Activated T-helper 1 cell treated with Interleukin-2 at 50 U/mL for 16 hours (primary cell): ENCODE measurements at places on chromosomes 12 and 14.

- no peak for DNase-seq
Observed at GRCh38 chr12:57460468-57460784, 841 bp downstream of the GLI1 start.

DNA sequence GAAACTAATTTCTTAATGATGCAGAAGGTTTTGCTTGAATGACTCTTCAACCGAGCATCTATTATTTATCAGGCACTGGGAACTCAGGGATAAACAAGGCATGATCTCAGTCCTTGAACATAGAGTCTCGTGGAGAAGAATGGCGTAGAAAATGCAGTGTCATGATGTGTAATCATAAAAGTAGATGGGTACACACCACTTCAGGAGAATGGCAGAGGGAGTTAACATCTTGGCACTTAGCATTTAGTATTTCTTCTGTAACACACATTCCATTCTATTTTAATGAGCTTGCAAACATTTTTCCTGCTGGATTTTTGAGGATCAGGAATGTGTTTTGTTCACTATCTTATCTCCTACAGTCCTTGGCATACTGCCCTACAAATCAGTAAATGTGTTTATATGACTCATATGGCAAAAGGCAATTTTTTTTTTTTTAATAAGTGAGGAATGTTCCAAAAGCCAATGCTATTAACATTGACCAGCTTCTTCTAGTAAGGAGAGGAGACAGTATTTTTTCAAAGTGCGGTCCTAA lies 3.8 kb downstream of the TXNRD1 start:
- no peak for DNase-seq

GRCh38 chr14:96205059-96205977 lies 679 bp downstream of the BDKRB2 start:
- no peak for DNase-seq

GRCh38 chr12:112848972-112849371 lies 57.4 kb downstream of the RPH3A start:
- DNase-seq: no peak

DNA sequence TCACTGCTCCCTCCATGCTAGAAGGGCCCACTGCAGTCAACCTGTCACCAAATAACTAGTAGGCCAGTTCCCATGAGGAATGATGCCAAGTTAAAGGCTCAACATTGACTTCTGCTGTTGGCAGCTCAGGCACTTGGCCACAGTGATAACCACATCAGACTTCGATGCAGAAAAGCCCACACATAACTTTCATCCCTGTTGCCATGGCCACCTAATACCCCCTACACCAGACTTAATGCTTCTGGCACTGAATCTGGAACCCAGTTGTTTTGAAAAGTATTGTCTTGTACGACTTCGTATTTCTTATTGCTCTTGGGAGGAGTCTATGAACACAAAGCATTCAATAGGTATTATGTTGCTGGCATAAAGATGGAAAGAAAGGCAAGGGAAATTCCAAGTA lies 44.3 kb upstream of the HELB start:
- no peak for DNase-seq

GRCh38 chr12:132765361-132765760 lies 3.7 kb upstream of the ANKLE2 start:
- DNase-seq: no peak

DNA sequence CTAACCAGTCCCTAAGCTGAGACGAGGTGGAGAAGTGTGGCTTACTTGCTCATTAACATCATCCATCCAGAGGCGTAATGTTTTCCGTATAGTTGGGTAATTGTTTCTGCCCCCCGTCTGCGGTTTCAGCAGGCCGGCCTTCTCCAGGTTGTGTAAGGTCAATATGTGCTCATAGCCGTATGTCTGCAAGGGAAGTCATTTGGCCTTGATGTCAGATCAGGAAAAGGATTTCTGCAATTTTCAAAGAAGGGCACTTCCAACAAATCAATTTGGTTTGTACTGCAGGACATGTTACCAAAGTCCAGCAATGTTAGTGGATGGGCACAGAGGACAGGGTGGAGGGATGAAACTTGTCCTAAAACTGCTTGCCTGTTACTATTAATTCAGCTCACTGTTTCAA lies 9.9 kb upstream of the DIABLO start:
- no peak for DNase-seq

- DNase-seq: no peak
Observed at GRCh38 chr12:97177481-97177880, 270.4 kb downstream of the NEDD1 start.

DNA sequence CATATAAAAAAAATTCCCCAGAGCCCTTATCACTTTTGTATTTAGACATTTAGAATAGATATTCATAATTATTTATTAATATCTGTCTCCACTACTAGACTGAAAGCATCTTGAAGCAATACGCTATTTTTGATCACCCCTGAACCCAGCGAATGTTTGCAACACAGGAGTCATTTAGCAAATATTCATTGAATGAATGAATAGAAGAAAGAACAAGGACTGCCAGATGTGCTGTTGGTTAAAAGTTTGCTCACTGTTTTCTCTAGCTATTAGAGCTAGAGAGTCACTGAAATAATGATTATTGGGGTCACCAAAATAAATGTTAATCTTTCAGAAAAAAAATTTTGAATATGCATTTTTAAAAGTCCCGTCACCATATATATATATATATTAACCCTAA lies 174.3 kb downstream of the ACSS3 start:
- DNase-seq: no peak

DNA sequence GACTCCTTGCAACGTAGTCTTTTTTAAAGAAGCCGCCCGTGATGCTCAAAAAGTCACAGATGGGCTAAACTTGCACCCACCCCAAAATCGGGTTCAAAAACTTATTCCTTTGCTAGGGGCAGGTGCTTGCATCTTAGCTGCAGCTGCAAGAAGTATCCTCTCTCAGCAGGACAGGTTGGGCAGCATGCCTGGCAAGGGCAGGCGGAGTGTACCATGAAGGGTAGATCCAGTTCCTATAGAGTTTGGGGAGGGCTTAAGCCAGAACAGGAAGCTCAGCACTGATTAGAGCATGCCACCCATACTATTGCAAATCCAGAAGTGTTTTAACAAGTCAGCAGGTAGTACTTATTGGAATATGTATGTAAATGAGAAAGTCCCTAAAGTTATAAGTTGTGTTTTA lies 48.7 kb downstream of the CPM start:
- DNase-seq: no peak

DNA sequence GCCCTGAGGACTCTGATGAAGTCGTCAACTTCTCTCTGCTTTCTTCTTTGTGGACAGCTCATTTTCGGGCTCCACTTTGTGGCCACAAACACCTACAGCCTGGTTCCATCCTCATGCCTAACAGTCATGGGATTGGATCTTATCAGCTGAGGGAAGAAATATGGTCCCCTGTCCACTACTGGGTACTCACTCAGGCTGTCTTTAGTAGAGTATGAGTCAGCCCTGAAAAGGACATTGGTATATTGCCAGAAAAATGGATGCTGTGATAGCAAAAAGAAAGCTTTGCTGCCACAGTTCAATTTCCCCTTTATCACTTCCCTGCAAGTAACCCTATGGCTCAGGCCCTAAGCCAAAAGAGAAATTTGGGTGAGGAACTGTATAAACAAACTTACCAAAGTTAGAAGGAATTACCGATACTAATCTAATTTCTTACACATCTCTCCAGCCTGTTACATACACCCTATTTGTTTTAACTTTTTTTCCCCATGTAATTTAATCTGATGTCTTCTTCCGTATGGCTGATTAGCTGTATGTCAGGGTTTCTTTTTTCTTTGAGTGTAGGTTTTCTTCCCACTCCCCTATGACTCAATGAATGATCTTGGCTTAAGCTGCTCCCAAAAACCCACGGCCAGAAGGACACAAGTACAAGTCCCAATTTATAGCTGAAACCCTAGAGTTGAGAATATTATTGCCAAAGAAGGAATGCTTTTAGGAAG lies 29.1 kb downstream of the MTHFD1 start:
- no peak for DNase-seq

DNA sequence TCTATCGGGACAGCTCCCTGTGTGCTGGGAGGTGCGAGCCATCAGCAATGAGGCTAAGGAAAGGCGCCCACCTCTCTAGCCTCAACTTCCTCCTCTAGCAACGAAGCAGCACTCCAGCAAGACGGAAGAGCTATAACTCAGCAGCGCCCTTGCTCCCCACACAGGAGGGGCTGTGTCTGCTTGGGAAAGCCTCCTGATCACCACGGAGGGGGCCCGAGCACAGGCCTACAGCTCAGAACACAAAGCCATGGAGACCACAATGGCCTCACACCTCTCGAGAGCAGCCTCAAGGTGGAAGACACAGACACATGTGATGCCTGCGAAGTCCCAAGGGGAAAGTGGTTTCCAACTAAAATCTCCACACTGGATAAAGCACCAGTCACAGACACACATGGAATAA lies 60.4 kb downstream of the CDC42BPB start:
- DNase-seq: no peak

DNA sequence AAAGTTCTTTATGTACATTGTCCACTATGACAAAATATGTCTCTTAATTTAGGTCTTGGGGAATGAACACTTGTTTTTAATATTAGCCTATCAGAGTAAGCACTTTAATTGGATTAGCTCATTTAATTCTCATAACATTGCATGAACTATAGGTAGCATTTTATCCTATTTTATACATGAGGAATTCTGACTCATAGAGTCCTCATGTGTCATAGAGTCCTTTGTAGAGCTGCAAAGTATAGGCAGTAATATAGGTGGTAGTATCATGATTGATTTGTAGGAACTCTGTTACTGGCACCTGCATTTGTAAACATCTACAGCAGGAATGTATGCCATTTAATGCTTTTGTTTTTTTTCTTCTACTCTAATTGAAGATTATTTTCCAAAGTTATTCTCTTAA lies 96.0 kb downstream of the GPHN start:
- no peak for DNase-seq

- DNase-seq: no peak
Observed at GRCh38 chr14:73757381-73757780, 43.2 kb upstream of the PNMA1 start.

GRCh38 chr14:63045612-63046320 lies 508 bp upstream of the KCNH5 start:
- DNase-seq: no peak

- no peak for DNase-seq
Observed at GRCh38 chr12:95085612-95086011, 12.2 kb upstream of the NR2C1 start.

DNA sequence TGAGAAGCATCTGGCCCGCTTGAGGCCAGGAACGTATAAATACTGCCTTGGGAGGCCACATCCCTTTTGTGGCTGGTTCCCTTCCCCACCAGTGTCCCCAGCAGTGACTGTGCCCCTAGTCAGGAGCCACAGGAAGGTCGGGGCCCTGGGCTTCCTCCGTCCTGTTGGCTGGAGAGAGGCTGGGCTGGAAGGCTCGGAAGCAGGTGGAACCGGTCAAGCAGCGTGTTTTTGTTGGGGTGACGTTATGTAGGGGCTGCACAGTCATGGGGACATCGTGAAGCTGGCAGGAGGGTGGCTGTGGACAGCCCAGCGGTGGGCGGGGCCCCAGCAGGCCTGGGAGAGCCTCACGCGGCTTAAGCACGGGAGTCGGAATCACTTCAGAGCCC lies 10.1 kb downstream of the XRCC3 start:
- DNase-seq: no peak
